ENCODE measurements at places on chromosomes 7 and 10.

DNA sequence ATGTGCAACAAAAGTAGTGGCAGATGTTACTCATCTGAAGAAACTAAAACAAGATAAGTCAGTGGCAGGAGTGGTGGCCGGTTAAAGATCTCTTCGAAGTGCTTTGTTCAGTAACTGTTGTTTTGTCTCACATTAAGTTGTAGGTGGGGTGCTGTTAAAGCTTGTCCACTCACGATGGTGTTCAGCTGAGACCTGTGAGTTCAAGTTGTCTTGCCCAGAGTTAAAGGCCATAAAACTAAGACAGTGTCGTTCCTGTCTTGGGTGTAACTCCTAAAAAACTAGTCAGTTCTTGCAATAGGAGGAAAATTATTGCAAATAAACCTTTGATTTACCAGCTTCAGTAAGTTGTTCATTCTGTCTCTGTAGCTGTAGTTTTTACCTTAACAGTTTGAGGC, 857 bp upstream of the FOXP2 start:
- DNase-seq, result no peak

DNA sequence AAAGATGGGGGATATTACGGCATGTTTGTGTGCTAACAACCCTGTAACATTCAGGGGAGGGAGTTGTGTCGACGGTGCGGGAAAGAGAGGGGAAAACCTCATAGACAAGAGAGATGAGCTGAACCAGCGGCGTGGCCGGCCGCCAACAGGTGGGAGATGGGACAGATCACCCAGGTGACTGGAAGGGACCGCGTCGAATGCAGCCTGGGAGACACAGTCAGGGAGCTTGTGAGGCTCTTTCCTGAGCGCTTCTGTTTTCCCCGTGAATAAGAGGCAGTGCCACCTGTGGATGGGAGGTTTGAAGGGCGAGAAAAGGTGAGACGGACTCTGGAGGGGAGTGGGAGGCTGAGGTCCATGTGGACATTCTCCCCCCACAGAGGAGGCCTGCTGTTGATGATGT, 9.9 kb upstream of the PRKAG2 start:
- no peak for DNase-seq

- DNase-seq, result no peak
These were observed 1.5 kb upstream of the JAZF1 start for GRCh38 chr7:28182071-28182471.

GRCh38 chr10:98418665-98419468, 3.9 kb upstream of the PYROXD2 start:
- DNase-seq, result no peak

GRCh38 chr7:76047305-76047810, 442 bp downstream of the STYXL1 start:
- no peak for DNase-seq

GRCh38 chr10:56599201-56599600, 238.1 kb upstream of the ZWINT start:
- no peak for DNase-seq

DNA sequence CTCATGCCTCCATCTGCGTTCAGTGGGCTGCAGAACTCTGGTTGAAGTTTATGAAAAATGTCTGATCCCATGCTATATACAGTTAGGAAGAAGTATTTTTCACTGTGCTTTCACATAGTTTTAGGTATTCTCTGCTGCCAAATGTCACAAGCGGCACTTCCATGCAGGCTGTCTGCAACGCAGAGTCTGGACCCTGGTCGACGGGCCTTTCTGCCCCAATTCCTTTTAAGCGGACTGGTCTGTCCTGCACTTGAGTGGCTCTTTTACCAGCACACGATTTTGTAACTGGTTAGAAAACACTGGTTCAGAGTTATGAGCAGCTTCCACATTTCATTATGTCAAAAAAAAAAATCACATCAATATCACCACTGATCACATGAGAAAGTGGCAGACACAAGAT, 143.0 kb downstream of the DIP2C start:
- DNase-seq, result no peak

GRCh38 chr7:467856-468545, 51.6 kb downstream of the PDGFA start:
- no peak for DNase-seq

- DNase-seq, result no peak
These were observed 24.4 kb downstream of the CSGALNACT2 start for GRCh38 chr10:43162604-43163003.

GRCh38 chr10:43234471-43235041, 32.3 kb downstream of the RASGEF1A start:
- no peak for DNase-seq

GRCh38 chr7:4621396-4621795, 60.7 kb upstream of the FOXK1 start:
- DNase-seq, result no peak

DNA sequence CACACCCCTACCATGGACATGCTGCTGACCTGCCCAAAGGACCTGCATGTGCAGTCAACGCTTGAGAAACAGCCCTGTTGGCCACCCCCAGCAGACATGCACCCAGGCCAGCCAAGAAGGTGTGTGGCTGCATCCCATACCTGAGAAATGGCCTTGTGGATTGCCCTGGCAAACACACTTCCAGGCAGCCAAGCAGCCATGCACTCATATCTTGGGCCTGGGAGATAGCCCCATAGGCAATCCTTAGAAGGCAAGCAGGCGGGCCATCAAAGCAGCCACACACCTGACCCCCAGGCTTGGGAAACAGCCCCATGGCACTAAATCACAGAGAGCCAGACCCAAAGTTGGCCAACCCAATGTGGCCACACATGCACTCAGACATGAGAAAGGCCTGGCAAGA, 4.9 kb upstream of the AKR1B1 start:
- DNase-seq, result no peak

DNA sequence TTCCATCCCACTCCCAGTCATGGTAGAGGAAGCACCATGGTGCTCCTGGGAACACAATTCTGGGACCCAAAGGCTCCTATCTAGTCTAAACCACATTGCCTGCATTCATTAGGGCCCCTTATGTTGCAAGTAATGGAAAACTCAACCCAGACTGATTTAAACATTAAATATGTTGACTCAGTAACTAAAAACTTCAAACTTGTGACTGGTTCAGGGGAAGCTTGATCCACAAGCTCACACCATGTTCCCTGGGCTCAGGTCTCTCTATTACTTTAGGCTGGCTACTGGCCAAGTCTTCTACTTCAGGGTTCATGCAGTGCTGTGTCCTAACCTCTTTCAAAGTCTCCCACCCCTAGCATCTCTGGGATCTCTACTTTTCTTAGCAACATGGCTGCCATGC, 13.1 kb downstream of the WNT16 start:
- DNase-seq, result no peak

DNA sequence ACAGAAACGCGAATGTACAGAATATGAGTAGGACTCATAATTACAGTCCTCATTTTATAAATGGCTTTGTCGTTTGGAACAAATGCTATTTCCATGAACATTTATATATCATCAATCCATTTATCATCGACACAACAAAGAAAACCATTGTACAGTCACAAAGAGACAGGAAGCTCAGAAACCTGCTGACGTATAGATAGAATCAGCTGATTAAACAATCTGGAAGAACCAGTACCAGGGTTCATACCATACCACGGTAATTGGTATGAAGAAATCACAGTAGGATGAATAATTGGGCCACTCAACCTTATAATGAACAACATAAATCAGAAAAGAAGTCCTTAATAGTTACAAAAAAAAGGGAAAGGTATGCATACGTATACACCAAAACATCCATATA, 295.0 kb downstream of the PARD3 start:
- no peak for DNase-seq

DNA sequence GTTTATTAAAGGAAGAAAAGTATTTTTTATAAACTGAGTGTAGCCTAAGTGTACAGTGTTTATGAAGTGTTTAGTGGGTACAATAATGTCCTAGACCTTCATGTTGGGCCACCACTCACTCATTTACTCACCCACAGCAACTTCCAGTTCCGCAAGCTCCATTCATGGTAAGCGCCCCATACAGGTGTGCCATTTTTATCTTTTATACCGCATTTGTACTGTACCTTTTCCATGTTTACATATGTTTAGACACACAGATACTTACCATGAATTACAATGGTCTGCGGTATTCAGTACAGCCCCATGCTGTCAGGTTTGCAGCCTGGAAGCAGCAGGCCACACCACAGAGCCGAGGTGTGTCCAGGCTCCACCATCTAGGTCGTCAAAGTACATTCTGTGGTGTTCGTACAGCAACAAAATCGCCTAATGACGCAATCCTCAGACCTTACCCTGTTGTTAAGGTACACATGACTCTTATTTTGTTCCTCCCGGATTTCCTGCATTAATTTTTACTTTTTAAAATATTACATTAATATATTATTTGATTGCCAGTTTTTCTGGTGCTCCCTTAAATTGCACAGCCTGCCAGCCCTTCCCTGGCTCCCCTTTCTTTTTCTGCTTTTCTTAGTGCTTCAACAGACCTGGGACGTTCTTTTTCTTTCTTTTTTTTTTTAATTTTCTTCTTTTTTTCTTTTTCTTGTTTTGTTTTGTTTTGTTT, 881 bp upstream of the SSBP1 start:
- DNase-seq, result no peak

DNA sequence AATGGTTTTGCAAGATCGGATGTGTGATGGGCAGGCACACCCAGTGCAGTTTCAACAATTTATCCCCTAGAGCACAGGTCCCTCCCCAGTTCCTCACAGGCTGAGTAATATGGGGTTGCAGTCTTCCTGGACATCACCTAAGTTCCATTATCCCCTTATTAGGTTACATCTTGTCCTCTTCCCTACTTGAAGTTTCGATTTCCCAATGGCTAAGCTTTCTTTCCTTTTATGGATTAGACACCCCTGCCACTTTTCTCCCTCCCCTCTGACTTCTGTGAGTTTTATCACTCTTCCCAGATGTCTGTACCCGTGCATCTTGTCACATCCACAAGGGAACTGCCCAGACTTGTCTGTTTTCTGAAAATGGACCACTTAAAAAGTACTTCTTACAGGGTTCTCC, 2.4 kb upstream of the NIPSNAP2 start:
- no peak for DNase-seq

DNA sequence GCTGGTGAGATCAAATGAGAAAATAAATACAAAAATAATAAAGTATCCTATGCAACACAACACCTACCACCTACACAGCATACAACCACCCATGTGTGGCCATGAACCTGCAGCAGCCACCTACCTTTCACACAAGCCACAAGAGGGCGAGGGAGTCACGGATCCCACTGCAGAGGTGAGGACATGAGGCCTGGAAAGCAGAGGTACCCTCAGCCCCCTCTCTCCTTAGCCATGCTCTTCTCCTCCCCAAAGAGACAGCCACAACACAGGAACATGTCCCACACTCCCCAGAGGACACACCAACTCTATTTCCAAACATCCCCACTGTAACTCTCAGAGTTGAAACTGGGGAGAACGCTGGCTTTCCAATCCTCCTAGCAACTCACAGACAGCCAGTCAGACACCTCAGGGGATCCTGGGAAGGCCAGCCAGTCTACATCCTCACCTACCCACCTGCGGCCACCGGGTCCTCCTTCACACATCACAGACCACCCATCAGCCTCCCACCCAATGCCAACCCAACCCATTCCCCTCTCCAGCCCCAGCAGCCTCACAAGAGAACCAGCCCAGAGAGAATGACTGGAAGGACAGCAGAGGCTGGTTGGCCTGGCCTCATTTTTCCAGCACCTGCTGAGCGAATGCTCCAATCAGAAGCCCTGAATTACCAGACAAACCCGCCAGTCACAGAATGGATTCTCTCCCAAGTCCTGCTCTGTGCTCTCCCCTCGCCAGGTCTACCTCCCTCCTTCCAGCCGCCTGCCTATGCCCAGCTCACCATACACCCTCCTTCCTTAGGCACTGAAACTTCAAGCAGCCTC, 18.4 kb downstream of the DLG5 start:
- DNase-seq, result no peak

DNA sequence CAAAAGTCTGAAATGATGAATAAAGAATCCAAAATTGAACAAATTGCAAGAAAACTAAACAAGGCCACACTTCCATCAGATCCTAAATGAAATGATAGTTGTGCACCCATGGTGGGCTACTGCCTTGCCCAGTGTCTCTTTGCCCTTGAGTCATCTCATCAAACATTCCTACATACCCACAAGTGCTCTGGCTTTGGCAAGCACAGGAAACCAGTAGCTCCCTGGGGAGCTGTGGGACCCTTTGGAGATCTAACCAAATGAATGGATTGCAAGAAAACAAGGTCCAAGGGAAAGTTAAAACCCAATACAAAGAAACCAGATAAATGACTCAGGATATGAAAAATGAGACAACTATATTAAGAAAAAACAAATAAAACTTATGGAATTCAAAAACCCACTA, 129.8 kb upstream of the TMEM229A start:
- no peak for DNase-seq

DNA sequence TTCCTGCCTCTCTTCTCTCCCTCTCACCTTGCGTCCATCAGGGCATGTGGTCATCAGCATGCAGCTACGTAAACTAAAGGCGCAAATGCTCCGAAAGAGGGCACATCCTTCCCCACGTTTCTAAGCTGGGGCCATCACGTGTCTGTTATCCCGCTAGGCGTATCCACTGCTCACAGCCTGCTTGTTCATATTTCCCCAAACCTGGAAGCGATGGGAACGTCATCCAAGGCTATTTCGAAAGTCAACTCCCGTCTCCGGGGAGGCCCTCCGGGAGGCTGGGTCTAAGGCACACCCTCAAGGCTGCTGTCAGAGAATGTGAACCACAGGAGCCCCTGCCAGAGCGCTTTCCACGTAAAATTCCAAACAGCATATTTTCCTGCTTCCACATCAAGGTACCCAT, 199.2 kb downstream of the DIP2C start:
- no peak for DNase-seq

DNA sequence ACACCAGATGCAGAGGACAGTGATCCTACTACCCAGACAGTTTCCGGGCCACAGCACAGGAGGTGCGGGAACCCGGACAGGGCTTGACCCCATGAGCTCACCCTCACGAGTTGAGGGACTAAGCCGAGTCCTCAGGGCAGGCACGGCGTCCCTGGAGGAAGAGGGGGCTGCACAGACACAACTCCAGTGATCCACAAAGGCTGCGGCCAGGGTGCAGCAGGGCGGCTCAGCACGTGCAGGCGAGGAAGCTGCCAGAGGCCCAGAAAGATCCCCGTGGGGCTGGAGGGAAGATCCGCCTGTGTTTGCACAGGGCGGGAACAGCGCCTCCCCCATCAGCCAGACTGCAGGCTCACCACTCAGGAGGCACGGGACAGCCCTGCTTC, 45.9 kb upstream of the TMEM72 start:
- no peak for DNase-seq

- DNase-seq, result no peak
These were observed 275.1 kb upstream of the FZD1 start for GRCh38 chr7:90988996-90989765.

DNA sequence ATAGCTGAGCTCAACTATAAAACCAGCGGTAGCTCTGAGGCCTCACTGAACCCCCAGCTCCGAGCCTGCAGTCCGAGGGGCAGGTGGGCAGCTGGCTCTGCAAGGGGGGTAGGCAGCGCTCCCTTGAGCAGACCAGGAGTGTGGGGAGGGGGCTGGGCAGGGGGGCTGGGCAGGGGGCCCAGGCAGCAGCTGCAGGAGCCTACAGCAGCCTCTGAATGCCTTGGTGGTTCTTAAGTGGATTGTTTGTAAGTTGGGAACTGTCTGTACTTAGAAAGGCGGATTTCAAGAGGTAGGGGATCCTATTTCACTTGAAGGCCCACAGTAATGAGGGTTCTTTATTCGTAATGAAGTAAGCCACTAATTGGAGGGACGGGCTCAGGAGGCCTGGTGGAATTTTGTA, 72.3 kb downstream of the ICA1 start:
- no peak for DNase-seq

GRCh38 chr10:103265717-103266329, 11.1 kb upstream of the INA start:
- no peak for DNase-seq

- DNase-seq, result no peak
These were observed 28.1 kb downstream of the INSYN2A start for GRCh38 chr10:127168261-127168660.

- DNase-seq, result no peak
These were observed 43.1 kb downstream of the DENND2A start for GRCh38 chr7:140597428-140597949.
